ENCODE measurements at places on chromosomes 1 and 21. TPM values are rescaled to one million over a fixed set of nuclear protein-coding genes. Genes with fewer than 3 reads are reported as not detected.

Gene MAP10
- total RNA-seq = 3.6 TPM

Gene NUF2
- 5.8 TPM for total RNA-seq

Gene FNDC5
- 743 TPM for total RNA-seq

Gene PGLYRP4
- not detected for total RNA-seq

Gene NHLH1
- total RNA-seq = 1,198 TPM

Gene RIMS3
- total RNA-seq = 126 TPM

- H3K27ac ChIP-seq = no peak overlapping the region
- peaks cover 51% of the 10 kb centered on the region for H3K27me3 ChIP-seq
- DNase-seq = no peak
- H3K36me3 ChIP-seq = no peaks in the 10 kb centered on the region
Observed at GRCh38 chr1:220880362-220880670, 1.1 kb downstream of the HLX start.

DNA sequence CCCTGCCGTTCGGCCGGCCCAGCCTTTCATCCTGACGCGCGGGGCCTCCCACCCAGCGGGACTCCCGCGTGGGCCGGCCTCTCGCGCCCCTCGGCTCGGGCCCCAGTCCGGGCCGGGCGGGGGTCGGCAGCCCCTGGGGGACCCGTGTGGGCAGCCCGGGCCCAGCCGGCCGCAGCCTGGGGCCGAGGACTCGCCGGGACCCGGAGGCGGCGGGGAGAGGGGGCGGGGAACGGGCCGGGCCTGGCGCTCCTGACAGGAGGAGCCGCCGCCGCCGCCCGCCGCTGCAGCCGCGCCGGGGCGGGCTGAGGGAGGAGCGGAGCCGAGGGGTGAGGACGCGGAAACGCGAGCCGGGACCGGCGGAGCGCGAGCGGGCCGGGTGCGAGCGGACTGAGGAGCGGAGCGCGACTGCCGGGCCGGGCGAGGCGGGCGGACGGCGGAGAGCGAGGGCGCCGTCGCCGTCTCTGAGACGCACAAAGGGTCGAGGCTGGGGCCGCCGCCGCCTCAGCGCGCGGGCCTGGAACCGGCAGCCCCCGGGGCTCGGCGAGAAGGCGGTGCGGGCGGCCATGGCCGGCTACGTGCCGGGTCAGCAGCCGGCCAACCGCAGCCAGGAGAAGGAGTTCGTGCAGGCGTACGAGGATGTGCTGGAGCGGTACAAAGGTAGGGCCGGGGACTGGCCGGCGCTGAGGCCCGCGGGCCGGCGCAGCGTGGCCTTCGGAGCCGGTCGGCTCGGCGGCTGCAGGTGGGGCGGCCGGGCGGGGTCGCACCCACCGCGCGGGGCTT lies 79.1 kb downstream of the NDUFS5 start:
- H3K27me3 ChIP-seq = peaks cover 12% of the 10 kb centered on the region
- H3K27ac ChIP-seq = no peak overlapping the region
- peaks cover 29% of the 10 kb centered on the region for H3K4me1 ChIP-seq
- H3K4me3 ChIP-seq = no peak overlapping the region
- no peaks in the 10 kb centered on the region for H3K36me3 ChIP-seq
- DNase-seq = peak; percentile 85

DNA sequence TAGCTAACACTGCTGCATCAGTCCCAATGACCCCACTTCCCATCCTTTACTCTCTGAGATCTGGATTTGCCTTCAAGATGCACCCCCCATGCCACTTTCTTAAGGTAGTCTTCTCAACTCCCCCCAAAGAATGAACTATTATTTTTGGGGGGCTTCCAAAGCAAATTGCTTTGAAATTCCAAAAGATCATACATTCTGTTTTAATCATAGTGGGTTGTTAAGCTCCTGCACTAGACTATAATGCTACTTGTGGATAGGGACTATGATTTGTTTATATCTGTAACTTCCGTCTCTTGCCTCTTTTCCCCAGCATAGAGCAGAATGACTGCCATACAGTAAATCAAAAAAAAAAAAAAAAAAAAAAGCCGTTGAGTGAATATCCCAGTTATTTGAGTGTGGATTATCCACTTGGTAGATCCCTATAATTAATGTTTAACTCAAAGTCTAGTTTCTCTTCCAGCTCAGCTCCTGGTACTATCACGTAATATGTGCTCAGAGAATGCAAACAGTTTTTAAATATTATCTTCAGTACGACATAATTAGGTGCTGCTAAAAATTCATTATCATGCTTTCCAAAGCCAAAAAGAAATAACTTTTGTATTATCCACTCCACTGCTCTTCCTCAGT lies 26.9 kb downstream of the KIRREL1 start:
- no peaks in the 10 kb centered on the region for H3K36me3 ChIP-seq
- no peak overlapping the region for H3K4me3 ChIP-seq
- H3K4me1 ChIP-seq = peaks cover 12% of the 10 kb centered on the region
- peaks cover 12% of the 10 kb centered on the region for H3K27me3 ChIP-seq

GRCh38 chr1:203189951-203190352 lies 3.4 kb upstream of the CHI3L1 start:
- peaks cover 6% of the 10 kb centered on the region for H3K36me3 ChIP-seq
- no peak overlapping the region for H3K27ac ChIP-seq
- peaks cover 7% of the 10 kb centered on the region for H3K4me1 ChIP-seq
- peaks cover 5% of the 10 kb centered on the region for H3K27me3 ChIP-seq

DNA sequence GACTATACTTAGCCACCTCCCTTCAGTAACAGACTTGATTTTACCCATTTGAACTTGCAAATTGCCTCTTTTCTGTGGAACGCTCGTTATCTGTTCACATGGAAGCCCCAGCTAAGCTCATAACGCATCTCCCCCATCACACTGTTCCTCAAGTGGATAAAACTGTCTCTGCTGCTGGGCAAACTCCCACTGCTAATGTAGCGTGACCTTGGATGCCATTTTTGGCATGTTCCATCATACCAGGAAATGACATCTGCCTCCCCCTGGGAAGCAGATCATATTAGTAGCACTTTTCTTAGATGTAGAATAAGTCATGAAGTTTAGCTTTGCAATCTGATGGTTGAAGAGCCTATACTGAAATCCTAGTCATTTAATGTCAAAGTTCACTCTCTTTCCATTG lies 528.7 kb upstream of the PLXNA2 start:
- peaks cover 2% of the 10 kb centered on the region for H3K27me3 ChIP-seq
- H3K4me1 ChIP-seq = no peaks in the 10 kb centered on the region
- DNase-seq = no peak
- no peak overlapping the region for H3K27ac ChIP-seq
- no peaks in the 10 kb centered on the region for H3K36me3 ChIP-seq

DNA sequence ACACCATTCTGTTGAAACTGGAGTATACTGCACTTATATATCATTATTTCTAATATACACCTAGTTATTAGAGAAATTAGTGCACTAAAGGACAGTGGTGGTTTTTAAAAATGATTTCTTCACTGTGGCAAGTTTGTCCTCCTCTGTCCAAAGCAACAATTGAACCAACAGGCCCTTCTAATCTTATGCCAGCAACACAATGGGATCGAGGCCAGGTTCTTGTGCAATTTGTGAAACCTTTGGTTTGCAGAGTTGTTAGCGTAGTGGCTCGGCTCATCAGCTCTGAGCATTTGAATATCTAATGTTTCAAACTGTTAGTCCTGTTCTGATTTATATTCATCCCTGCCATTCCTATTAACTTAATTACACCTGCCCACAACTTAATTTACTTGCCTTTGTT lies 9.9 kb upstream of the LRRC39 start:
- H3K27ac ChIP-seq = no peak overlapping the region
- H3K27me3 ChIP-seq = no peaks in the 10 kb centered on the region
- DNase-seq = no peak
- H3K36me3 ChIP-seq = no peaks in the 10 kb centered on the region

DNA sequence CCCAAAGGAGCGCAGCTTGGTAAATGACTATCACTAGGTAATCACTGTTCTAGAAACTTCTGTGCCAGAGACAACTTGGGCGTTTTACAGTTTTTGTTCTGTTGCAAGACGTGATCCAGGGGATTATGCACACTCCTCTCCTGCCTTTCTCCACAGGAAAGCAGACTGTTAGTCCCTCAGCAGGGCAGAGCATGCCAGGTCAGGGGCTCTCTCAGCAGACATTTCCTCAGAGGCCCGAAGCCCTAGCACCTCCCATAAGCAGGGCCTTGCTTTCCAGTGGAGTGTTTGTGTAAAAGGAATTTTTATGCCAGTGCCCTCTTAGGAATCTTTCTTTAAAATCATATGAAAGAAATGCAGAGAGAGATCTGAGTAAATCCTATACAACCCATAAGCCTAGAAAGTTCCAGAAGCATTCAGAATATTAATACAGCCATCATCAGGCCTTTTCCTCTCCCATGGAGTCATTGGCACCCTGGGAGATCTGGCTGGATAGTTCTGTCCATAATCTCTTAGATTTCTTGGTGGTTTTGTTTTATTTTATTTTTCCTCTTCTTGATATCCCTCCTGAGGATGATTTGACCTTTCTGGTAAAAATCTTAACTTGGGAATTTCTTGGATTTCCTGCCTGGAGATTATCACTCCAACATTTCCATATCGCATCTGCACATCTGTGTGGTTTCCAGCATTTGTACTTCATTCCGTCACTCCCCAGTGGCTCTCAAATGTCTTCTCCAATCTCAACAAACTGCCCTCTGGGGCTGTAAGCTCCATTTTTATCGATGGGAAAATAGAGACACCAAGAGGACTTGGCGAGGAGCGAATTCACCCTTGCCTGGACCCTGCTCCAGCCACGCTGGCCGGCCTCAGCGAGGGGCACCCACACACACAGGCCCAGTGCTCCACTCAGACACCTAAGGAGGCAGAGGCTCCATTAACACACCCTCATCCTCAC lies 116.1 kb downstream of the PSMG1 start:
- peaks cover 10% of the 10 kb centered on the region for H3K36me3 ChIP-seq
- no peak overlapping the region for H3K4me3 ChIP-seq
- DNase-seq = no peak
- H3K27ac ChIP-seq = no peak overlapping the region
- H3K27me3 ChIP-seq = no peaks in the 10 kb centered on the region

DNA sequence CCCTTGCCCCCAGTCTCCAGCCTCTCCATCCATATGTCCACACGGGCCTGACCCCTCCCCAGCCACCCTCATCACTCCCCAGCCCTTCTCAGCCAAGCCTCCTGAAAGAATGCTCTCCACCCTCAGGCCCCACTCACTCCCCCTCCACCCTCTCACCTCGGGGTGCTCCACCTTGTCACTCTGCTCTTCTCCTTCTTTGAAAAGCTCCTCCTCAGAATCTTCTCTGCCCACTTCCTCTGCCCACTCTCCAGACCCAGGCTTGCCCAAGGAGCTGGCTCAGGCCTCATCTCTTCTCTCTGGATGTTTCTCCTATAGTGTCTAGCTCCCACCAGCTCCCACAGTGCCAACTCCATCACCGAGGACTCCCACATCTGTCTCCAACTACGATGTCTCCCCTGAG lies 13.9 kb downstream of the COL8A2 start:
- no peak overlapping the region for H3K4me3 ChIP-seq
- H3K27me3 ChIP-seq = peaks cover 18% of the 10 kb centered on the region
- H3K27ac ChIP-seq = no peak overlapping the region
- DNase-seq = no peak

DNA sequence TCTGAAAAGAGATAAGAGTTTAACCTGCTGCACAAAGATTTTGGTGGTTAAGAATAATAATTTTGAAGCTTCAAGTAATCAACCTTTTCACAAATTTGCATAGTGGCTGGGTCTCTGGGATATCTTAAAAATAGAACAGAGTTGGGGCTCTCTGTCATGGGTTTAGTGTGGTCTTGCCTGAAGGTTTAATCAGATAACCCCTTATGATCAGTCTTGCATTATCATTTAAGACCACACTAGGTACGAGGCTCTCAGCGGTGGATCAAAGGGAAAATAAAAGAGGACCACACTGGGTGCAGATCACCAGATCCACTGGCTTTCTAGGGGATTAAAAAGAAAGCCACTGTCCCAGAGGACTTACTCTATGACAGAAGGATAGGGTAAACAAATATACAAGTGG lies 19.5 kb downstream of the LRRC8C start:
- no peak overlapping the region for H3K4me3 ChIP-seq
- H3K4me1 ChIP-seq = no peaks in the 10 kb centered on the region
- H3K27ac ChIP-seq = no peak overlapping the region
- DNase-seq = no peak
- no peaks in the 10 kb centered on the region for H3K27me3 ChIP-seq
- H3K36me3 ChIP-seq = no peaks in the 10 kb centered on the region

DNA sequence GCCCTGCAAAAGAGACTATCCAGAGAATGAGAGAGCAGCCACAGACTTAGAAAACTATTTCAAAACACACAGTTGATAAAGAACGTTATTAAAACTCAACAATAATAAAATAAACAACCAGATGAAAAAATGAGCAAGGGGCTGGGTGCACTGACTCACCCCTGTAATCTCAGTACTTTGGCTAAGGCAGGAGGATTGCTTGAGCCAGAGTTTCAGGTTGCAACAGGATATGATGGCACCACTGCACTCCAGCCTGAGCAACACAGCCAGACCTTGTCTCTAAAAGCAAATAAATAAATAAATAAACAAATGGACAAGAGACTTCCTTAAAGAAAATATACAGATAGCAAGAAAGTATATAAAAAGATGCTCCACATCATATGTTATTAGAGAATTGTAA lies 144.6 kb downstream of the LRRIQ3 start:
- no peak for DNase-seq
- no peaks in the 10 kb centered on the region for H3K4me1 ChIP-seq
- H3K27me3 ChIP-seq = no peaks in the 10 kb centered on the region
- no peak overlapping the region for H3K4me3 ChIP-seq
- H3K36me3 ChIP-seq = no peaks in the 10 kb centered on the region
- no peak overlapping the region for H3K27ac ChIP-seq

DNA sequence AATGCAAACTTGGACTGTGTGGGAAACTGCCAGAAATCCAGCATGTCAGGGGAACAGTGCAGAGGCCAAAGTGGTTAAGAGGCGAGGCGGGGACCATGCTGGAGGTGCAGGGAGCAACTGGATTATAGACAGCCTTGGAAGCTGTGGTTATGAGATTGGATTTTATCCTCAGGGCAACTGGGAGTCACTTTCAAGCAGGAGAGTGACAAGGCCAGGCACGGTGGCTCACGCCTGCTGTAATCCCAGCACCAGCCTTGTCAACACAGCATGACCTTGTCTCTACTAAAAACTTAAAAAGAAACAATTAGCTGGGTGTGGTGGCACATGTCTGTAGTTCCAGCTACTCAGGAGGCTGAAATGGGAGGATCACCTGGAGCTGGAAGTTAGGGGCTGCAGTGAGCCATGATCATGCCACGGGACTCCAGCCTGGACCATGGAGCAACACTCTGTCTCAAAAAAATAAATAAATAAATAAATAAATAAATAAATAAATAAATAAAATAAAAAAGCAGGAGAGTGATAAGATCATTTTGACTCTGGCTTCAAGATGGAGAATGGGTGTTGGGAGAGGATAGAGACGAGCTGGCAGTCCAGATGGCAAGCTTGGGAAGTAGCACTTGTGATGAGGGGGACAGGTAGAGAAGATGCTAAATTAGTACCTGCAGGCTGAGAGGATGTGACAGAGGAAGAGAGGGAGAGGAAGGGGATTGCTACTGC lies 3.5 kb downstream of the HAPLN2 start:
- no peak overlapping the region for H3K4me3 ChIP-seq
- no peak overlapping the region for H3K27ac ChIP-seq
- no peak for DNase-seq

Measured in glutamatergic neuron (in vitro differentiated cells).